ENCODE measurements at places on chromosomes 6 and 20.

DNA sequence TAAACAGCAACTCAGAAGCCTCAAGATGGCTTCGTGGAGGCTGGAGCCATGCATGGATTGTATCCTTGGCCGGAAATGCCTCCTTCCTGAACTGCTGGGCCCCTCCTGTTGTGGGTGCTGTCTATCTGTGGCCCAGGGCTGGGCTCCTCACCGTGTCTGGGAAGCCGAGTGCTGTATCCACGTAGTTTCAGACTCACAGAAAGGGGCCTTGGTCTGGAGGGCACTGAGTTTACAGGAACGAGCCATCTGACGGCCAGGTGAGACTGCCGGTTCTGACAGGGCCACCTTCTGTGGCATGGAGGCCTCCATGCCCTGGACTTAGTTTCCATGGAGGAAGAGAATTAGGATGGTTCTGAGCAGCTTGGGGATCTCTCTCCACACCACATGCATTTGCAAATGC is 142.2 kb downstream of the ERMARD start:
- no peak for DNase-seq

DNA sequence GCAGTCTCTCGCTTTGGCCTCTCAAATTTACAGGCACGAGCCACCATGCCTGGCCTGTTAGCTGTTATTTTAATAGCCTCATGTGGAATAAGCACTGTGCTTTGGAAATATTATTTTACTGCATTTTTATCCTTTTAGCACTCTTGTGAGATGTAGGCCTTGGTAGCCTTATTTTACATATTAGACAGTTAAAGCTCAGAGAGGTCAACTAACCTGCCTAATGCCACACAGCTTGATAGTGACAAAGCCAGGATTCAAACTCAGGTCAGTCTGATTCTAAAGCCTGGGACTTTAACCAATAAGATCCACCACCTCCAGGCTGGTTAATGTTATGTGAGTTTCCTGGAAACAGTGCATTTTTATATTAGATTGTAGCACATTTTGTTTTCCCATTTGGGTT is 9.5 kb downstream of the TNFAIP3 start:
- no peak for DNase-seq

DNA sequence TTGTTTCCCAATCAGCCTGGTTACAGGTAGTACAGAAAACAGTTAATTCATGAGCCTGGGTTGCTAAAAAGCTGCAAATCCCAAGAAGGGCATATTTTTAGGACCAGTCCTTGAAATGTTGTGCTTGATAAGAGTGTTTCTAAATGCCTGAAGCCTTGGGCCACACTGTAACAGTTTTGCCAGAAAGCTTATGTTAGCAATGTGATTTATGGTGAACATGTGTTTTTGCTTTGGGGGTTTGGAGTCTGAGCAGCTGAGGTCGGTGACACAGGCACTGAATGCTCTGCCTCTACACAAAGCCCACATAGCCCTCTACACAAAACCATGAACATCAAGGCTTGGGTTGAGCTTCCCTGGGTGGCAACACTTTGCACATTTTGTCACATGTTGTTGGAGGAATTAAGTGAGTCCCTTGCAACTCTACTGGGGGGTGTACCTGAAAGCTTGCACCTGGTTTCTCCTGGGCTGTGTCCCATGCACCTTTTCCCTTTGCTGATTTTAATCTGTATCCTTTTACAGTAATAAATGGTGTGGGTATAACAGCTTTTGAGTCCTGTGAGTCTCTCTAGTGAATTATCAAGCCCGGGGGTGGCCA is 22.2 kb downstream of the AHI1 start:
- DNase-seq = no peak

GRCh38 chr6:128327890-128328289 is 192.5 kb downstream of the PTPRK start:
- DNase-seq = no peak

DNA sequence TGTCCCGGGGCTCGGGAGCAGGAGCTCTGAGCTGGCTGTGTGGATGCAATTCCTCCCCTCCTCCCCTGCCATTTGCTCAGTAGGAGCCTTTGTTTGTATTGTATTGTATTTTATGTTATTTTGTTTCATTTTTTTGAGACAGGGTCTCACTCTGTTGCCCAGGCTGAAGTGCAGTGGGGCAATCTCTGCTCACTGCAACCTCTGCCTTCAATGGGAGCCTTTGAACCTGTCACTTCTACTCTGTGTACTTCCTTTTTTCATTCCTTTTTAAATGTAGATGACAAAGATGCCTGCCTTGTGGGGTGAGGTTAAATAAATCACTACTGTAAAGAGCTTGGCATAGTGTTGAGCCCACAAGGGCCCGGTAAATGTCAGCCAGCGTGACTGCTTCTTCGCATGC is 70.6 kb downstream of the DCDC2 start:
- no peak for DNase-seq

Data from stimulated activated CD4-positive, alpha-beta T cell treated with anti-CD3 and anti-CD28 coated beads, Interleukin-4, amount 100 ng/mL, for 1 hour (primary cell).